Activated T-helper 9 cell treated with anti-CD3 and anti-CD28 coated beads, Interleukin-2, amount 50 U/mL, for 16 hours (primary cell): ENCODE measurements at places on chromosomes 6 and 20.
A peak's percentile ranks its signal among the peaks of the same experiment; 100 is the strongest.

DNA sequence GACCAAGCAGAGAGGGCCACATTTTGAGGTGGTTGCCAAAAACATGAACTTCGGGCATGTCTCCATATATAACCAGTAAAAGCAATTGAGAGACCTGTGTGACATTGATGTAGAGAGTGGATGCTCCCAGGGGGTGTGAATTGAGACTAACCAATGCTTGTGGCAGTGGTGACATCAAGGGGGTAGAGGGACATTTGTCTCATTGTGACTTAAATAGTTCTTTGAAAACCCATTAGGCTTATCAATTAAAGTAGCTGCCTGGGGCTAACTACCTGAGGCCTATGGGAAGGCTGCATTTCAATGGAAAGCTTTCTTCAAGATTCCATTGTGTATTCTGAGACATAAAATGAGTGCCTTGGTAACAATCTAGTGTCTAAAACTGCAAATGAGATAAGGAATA is 82.1 kb upstream of the FABP7 start:
- no peak for DNase-seq

GRCh38 chr20:47362361-47363219 is 6.1 kb upstream of the ZMYND8 start:
- no peak for DNase-seq

DNA sequence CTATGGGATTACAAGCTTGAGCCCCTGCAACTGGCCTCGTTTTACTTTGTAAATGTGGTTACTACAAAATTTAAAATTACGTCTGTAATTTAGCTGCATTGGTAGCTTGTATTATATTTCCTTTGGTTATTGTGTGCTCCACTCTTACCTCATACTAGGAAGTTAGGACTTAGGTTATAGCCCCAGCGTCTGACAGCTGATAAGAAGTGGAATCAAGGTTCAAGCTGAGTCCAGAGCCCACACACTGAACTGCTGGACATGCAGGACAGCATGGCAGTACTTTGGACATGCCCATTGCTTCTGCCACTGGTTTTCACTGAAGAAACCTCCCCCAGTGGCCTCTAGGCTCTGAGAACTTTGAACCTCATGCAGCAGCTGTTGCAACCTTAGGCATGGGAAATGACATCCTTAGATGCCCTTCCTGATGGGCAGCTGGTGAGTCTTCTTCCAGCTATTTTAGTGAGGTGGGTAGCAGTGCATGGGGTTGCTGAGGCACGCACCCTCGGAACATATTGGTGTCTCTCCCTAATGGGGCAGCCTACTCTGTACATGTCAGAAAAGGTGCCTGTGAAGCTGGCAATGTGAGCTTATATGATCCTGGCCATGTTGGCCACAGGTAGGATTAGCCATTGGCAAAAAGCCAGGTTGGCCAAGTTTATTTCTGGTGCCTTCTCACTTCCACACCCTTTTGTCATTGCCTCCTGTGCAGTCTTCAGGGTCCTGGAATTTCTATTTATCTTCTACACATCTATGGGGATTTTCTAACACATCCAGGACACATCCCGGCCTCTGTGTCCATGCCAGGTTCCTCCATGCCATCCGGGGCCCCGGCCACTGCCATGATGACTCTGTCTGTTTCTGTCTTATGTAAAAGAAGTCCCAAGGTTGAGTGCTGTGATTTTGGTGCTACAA is 85.3 kb downstream of the CDS2 start:
- no peak for DNase-seq

- DNase-seq = no peak
Observed at GRCh38 chr6:116513224-116513875, 1.9 kb downstream of the CALHM5 start.

GRCh38 chr6:103405321-103405720 is 1454.4 kb downstream of the HACE1 start:
- DNase-seq = no peak

DNA sequence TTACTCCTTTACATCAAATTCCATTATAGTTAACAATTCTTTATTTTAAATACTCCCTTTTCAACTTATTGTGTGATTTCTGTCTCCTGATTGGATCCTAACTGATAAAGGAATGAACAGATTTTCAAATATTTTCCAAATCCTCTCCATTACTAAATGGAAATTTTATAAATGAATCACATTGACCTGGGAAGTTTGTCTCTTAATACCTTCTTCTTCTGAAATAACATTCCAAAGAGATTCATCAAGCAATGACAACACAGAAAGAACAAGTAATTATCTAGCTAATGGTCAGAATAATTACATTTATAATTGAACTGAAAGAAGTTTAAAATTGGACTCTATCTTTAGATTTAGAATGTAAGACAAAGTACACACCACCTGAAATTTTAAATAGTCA is 515.4 kb upstream of the PTCHD4 start:
- DNase-seq = no peak

GRCh38 chr20:19621072-19621471 is 137.0 kb upstream of the RIN2 start:
- DNase-seq = no peak

GRCh38 chr6:44000164-44000842 is 126.9 kb downstream of the MRPL14 start:
- no peak for DNase-seq

- no peak for DNase-seq
Observed at GRCh38 chr20:51347831-51348230, 194.7 kb downstream of the NFATC2 start.

DNA sequence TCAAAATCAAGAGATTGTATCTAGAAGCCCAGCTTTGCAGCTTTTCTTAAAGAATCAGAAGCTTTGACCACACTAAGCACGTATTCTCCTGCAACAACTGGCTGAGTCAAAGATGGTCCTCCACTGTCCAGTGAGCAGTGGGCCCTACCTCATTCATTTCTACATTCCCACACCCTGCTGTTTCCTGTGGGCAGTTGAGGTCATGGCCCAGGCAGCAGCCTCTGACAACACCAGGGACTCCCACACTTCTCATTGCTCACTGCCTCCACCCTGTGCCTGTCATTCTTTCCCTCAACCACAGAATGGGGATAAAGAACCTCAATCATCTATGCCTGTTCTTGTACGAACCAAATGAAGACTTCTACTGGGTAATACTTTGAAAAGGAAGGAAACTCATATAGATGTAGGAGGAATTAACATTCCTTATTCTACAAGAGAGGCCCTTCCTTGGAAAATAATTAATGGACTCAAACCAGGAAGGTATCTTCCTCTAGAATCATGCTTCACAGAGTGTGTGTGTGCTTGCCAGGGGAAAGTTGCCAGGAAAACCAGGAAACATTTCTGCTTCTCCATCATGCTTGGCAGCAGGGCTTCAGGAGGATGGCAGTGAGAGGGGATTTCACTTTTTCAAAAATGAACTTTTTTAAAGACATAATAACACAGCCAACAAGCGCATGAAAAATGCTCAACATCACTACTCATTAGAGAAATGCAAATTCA is 191.7 kb upstream of the RIN2 start:
- no peak for DNase-seq

GRCh38 chr6:109840796-109841195 is 137.3 kb upstream of the GPR6 start:
- no peak for DNase-seq

- DNase-seq = no peak
Observed at GRCh38 chr6:116330511-116330910, 40.2 kb upstream of the DSE start.

DNA sequence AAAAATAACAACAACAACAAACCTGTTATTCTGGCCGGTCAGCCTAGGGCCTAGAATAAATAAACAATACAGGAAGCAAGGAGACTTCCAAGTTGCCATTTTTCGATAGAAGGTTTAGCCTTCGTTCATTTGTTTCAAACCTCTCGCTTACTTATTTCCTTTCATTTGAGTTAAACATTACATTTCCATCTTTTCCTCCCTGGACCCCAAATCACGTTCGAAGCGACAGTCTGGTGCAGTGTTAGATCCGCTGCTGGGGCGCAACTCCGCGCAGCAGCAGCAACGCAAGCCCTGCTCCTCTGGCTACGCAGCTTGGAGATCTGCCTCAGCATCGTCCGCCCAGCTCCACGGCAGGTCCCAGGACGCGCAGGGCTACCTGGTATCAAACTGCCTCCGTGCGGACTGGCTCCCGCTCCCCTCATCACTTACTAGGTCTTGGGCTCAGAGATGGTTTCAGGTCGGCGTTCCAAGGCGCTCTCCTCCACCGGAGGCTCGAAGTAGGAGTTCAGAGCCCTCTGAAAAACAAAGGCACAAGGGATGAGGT is 530 bp downstream of the TDP2 start:
- DNase-seq = peak; percentile 28

GRCh38 chr6:128979071-128979470 is 96.1 kb downstream of the LAMA2 start:
- DNase-seq = no peak

- no peak for DNase-seq
Observed at GRCh38 chr6:30689022-30689865, 1.5 kb downstream of the NRM start.

- DNase-seq = no peak
Observed at GRCh38 chr20:1094751-1095150, 23.7 kb upstream of the PSMF1 start.

DNA sequence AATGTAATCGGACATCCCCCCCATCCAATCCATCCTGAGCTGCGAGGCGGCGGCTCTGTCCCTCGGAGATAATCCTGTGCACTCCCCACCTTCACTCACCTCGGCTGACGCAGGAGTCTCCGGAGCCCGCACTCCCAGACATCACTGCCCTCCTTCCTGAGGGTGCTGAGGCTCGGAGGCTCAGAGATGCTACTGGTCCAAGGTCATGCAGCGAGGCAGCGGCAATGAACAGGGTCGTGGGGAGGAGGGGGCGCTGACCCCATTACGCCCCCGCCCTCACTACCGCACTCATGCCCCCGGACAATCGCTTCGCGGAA is 485 bp downstream of the ADISSP start:
- no peak for DNase-seq

GRCh38 chr6:147204060-147204785 is at the start of gene STXBP5:
TSS of gene STXBP5 (plus strand) at chr6:147204417. CDS start at chr6:147204533, 116 bp downstream.
- DNase-seq = peak; percentile 15

DNA sequence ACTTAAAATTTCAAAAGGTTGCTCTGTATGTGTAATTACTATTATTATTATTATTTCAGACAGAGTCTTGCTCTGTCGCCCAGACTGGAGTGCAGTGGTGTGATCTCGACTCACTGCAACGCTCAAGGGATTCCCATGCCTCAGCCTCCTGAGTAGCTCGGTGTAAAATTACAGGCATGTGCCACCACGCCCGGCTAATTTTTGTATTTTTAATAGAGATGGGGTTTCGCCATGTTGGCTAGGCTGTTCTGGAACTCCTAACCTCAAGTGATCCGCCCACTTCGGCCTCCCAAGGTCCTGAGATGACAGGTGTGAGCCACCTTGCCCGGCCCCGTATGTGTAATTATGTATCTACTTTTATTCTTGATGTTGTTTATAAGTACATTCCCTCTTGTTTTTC is 65.3 kb upstream of the ZNF217 start:
- no peak for DNase-seq

DNA sequence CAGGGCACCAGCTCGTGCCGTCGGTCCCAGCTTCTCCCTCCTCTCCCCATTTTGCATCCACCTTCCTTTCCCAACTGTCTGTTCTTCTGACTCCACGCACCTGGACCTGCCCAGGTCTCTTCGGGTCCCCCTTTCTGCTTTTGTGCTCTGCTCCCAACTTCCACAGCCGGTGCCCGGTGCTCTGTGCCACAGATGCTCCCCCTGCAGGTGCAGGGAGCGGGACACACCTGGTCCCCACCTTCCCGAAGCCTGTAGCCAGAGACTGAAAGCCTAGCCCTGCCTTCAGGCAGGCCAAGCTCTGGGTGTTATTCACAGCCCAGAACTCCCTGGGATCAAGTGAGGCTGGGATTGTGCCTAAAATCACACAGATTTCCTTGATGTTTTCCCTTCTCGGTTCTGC is 24.6 kb upstream of the BMP7 start:
- DNase-seq = no peak

GRCh38 chr6:106527979-106528378 is 101.3 kb downstream of the RTN4IP1 start:
- DNase-seq = no peak

- no peak for DNase-seq
Observed at GRCh38 chr20:23150304-23151007, 64.3 kb upstream of the CD93 start.

- no peak for DNase-seq
Observed at GRCh38 chr6:53581173-53581773, 36.4 kb upstream of the GCLC start.

DNA sequence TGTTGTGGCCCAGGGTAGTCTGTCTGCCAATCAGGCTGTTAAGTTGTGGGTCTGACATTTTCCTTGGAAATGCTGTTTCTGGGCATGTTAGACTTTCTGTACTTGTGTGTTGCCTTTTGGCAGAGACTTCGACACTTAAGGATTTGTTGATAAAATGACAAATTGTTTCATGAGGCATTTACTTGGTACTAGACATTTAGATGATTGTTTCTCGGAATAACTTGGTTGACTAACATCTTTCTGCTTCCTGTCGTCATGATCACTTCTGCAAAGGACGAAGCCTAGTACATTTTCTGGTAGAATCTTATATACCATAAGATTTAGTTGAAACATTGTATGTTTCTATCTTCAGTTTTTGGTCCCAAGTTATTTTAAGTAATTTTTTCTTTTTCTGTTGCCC is 34.1 kb downstream of the UTRN start:
- no peak for DNase-seq

DNA sequence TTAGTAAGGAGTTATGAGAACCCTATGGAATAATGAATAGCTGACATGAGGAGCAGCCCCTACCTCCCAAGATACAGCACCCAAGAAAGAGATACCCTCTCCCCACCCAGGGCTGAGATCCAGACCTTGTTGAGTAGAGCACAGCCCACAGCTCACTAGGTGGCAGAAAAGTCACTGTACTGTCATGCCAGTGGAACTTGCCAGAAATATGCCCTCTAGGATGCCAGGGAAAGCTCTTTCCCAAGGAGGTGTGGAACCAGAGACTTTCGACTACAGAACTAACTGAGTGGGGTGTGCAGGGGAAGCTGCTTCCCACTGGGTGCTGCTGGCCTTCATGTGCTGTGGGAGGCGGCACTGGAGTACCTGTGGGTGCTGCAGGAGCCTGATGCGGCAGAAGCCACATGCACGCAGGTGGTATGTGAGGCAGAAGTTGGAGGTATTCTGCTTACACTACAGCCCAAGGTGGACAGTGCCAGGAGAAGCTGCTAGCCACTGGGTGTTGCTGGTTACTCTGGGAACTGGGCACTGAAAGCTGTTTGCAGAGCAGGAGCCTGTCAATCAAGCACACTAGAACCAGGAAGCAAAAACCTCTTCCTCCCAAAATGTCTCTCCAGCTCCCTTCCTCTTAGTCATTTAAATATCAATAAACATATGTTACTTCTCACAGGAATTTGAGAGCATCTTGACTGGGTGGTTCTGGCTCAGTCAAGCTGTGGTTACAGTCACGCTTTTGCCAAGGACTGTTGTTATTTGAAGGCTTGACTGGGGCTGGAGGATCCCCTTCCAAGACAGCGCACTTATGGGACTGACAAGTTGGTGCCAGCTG is 17.8 kb downstream of the ARMC12 start:
- DNase-seq = no peak

- no peak for DNase-seq
Observed at GRCh38 chr6:152463164-152463563, 174.0 kb downstream of the SYNE1 start.
